ENCODE measurements at places on chromosomes 3 and 15. TPM values are rescaled to one million over a fixed set of nuclear protein-coding genes. Genes with fewer than 3 reads are reported as not detected.

The MYLK gene
- polyA plus RNA-seq, result 132 TPM

The NRG4 gene
- 10.2 TPM for polyA plus RNA-seq

GRCh38 chr3:140756240-140757016 is 78.6 kb downstream of the TRIM42 start:
- no peak for DNase-seq

DNA sequence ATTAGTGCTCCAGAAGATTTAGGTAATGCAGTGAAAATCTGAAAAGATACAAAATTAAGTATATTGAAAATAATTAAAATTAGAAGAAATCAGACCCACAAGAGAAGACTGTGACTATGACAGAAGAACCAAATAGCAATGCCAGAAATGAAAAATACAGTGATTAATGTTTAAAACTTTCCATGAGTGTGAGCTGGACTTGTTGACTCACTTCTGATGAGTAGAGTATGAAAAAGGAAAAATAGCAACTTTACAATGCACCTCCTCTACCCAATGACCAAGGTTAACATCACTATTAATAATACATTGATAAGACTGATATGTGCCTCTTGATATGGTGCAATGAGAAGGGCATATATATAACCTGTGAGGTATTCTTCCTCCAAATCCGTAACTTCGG is 39.3 kb upstream of the SLC22A13 start:
- DNase-seq, result no peak

GRCh38 chr3:173221010-173221409 is 80.0 kb upstream of the SPATA16 start:
- no peak for DNase-seq

DNA sequence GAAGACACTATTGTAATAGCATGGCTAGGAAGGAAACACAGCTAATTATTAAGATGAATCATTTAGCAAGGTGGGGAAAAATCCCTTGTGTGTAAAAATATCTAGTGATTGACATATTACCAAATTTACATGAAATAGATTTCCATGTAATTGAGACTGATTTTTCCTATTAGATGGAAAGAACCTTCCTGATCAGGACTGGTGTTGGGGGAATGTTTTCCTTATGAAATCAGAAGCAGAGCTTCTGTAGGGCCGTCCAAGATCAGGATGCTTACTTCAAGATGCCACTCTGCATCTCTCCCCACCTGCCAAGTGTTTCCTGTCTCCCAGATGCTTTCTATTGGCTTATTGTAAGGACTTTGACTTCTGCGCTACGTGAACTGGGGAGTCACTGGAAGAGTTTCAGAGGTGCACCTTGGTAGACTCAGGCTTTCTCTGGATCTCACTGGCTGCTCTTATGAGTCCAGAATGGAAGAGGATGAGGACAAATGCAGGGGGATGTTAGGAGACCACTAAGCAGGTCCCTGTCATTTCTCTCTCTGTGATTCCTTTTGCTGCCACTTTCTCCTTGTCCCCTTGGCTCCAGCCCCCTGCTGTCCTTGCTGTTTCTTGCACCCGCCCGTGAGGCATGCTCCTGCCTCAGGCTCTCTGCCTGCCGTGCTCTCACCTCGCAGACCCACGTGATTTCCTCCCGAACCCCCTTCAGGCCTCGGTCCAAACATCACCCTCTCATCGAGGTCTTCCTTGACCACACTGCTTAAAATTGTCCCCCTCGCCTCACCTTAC is 30.1 kb downstream of the BTD start:
- DNase-seq, result no peak

GRCh38 chr15:23912191-23912590 is 225.1 kb upstream of the NDN start:
- peak; percentile 11 for DNase-seq

Measured in left kidney (tissue), 8 donors.